ENCODE measurements at places on chromosomes 12 and 14.

DNA sequence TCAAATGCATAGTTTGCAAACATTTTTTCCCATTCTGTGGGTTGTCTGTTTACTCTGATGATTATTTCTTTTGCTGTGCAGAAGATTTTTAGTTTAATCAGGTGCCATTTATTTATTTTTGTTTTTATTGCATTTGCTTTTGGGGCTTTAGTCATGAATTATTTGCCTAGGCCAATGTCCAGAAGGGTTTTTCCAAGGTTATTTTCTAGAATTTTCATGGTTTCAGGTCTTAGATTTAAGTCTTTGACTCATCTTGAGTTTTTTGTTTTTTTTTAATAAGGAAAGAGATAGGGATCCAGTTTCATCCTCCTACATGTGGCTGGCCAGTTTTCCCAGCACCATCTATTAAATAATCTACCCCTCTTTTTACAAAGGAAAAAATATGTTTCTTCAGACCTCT lies 57.2 kb upstream of the TMEM260 start:
- DNase-seq: no peak

- DNase-seq: no peak
Observed at GRCh38 chr12:75881920-75882319, 149.7 kb downstream of the PHLDA1 start.

DNA sequence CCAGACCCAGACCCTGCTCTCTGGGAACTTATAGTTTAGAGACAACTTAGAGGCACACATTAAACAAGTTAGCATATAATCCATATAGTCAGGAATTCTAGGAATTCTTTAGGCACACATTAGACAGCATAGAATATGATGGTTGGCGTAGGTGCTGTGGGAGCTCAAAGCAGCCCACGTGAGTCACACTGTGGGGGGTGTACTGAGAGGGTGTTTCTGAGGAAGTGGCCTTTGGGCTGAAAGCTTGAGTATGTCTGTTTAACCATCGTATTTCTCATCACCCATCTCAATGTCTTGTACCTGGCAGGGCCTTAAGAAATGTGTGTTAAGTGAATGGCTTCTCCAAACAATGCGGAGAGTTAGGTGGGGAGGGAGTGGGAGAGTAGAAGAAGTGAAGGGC lies 67.2 kb downstream of the TMEM30B start:
- no peak for DNase-seq

DNA sequence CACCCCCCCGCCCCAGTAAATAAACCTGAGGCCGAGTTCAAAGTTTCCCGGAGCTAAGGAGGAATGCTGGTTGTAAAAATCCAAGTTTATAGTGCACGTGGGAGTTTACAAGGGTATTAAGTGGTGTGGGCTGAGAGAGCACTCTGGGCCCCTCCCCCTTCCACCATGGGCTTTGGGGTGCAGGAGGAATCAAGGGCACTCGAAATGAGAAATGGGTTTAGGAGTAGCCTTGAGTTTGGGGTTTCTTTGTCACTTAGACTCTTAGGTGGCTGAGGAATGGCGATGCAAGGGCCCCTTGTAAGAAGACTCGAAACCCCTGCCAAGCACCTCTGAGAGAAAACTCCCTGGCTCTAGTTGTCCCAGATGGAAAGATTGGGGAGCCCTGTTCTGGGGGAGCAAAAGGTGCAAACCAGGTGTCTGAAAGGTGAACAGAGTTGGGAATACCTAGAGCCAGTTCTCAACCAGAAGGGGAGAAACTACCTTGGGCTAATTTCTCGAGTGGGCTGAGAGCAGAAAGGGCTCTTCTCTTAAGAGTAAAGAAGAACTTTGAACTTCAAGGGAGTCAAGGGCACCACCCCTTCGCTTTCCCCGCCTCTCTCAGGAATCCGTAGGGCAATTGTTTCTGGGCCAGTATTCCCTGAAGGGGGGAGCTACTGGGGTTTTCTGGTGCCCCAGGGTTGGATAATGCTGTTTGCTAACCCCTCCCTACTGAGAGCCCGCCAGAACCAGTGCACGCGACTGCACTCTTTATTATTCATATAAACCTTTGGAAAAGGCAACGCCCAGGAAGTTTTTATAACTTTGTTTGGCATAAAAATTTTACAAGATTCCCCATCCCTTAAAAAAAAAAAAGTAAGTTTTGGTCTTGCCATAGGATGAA lies 4.0 kb upstream of the HOTAIR start:
- DNase-seq: no peak

- DNase-seq: no peak
Observed at GRCh38 chr12:108082485-108082884, 46.6 kb upstream of the WSCD2 start.

DNA sequence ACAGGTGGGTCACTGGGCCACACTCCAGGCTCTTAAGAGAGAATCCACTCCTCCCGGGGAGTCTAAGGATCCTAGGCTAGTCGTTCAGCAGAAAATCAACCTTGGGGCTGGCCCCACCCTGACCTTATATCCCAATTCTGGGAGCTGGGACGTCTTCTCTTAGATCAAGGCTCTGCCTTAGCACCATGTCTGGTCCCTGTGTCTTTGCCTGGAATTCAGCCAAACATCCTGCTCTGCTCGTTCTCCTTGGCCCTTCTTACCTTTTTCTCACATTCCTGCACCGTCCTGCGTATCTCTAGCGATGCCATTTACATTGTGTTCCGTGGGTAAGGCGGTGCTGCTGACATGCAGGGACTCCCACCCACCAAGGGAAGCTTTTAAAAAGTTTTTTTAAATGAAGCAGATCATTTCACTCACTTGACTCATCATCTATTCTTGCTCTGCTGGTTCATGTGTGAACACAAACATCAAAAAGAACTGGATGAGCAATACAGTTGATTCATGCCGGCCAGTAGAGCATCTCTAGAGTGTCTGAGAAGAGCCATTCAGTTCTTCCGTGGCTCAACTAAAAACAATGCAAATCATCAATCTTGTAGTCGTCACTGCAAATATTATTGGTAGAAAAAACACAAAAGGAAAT lies 50.2 kb downstream of the KCNK13 start:
- no peak for DNase-seq

DNA sequence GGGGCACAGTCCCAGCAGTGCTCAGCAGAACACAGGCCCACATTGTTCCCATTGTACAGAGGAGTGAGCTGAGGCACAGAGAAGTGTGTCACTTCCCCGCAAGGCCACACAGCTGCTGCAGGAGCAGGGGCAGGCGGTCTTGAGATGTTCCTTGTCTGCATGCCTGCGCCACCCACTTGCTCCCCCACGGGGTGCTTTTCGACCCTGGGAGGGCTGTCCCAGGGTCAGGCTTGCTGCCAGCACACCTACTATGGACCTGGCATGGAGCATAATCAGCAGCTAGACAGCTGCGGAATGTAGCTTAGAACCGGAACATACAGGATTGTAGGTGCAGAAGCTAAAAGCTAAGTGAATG lies 7.8 kb upstream of the EP400 start:
- no peak for DNase-seq

DNA sequence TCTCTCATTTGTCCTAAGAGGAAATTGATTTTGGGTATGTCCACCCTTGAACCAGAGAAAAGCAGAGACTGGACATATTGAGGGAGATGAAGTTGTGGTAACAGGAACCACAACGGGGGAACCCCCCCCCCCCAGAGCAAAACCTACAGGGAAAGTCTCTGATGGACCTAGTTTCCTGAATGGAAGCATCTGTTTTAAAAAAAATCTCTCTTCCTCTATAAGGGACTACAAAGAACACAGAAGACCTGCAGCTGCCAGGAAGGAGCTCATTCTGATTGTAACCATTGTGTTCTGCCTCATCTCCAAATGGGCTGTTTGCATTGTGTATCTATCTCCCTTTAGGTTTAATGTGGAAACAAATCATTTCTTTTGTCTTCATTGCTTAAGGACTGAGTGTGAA lies 13.4 kb downstream of the C1S start:
- no peak for DNase-seq

- DNase-seq: no peak
Observed at GRCh38 chr14:100717386-100717785, 9.3 kb upstream of the DLK1 start.

DNA sequence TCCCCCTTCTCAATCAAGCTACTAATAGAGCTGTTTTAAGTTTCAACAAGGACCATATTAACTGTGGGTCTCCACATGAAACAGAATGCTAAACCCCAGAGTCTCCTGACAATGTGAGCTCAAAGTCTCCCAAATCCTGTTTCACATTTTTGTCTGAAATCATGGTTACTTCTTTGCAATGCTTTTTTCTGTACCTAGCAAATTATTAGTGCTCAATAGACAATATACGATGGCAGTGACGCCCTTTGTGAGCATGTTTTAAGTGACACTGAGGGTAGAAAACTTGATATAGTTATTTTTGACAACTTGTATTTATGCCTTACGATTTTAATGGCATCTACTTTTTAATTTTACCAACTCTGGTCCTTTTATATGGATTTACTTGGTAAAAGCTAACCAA lies 85.4 kb upstream of the SOX5 start:
- no peak for DNase-seq

DNA sequence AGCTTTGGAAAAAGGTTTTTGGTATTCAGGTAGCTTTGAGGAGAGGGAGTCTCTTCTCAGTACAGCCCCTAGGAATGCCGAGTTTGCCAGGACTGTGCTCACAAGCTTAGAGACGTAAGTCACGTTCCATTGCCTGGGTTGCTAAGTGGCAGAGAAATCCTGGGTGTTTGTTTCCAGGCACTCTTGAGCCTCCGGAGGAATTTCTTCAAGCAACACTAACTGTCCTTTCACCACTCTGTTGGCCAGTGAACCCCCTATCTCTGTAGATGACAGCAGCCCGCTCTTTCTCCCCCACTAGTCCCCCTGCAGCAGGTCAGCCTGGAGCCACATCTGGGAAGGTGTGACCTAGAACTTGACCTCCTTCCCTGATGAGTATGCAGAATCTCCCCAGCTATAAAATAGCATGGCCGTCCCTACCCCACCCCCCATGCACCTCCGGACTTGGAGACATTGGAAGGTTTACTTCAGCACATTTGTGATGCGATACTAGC lies 162.7 kb downstream of the ZFP36L1 start:
- no peak for DNase-seq

DNA sequence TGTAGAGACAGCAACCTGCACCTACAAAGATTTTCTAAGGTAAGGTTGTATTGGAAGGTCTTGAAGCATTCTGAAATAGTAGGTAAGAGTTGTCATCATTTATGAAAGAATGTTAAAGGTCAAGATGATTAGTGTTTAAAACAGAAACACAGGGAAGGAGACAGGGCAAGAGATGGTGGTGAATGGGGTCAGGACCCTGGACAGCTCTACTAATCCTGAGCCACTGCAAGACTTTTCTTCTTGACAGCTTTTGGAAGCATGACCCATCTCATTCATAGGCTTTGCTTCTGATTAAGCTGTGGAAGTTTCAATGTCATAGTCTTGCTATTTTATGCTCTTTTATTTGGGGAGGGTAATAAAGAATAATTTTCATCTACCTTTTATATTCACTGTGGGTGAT lies 75.5 kb upstream of the CAND1 start:
- DNase-seq: no peak

DNA sequence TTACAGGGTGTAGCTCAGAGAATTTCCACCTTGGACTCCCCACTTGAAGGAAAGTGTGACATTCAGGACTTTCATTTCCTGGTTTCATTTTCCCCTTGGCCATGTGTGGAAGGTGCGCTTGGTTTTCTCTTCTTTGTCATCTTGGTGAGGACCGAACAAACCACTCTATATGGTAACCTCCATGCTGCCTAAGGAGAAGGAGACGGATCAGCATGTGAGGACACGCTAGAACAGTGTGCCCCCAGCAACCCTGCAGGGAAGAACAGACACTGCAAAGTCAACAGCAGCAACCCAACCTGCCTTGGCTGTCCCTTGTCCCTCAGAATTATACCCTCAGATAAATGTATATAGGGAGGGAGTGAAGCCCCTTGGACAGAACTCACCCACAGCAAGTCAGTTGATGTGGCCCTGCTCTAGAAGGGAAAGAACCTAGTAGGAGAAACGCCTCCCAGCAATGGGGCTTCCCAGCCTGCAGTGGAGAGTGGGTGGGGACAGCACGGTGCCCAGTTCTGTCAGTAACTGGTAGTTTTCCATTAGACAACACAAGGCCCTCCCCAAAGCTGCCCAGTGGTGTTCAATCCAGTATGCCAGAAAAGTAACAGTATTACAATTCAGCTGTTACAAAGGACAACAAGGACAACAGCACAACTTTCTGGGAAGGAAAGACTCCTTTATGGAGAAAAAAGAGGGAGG lies 18.9 kb upstream of the COCH start:
- DNase-seq: no peak

GRCh38 chr14:29843981-29844380 lies 83.7 kb downstream of the PRKD1 start:
- DNase-seq: no peak

GRCh38 chr12:50003595-50003994 lies 21.7 kb downstream of the RACGAP1 start:
- no peak for DNase-seq

DNA sequence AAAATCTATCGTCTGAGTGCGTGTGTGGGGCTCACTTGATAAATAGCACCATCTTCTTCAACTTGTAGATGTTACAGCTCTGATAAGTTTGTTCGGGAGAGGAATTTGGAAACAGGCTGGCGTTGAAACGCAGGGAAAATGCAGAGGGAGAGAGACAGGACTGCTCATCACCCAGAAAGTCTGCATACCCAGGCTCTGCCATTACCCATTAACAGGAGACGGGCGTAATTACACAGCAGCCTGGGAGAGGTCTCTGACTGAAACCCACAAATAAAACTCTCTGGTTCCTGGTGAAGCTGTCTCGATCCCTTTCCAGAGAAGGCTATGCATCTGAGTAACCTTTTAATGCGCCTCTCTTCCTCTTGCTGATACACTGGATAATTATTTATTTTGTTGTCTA lies 547.3 kb downstream of the BCL11B start:
- no peak for DNase-seq

GRCh38 chr14:98622208-98623051 lies 649.6 kb downstream of the BCL11B start:
- no peak for DNase-seq

DNA sequence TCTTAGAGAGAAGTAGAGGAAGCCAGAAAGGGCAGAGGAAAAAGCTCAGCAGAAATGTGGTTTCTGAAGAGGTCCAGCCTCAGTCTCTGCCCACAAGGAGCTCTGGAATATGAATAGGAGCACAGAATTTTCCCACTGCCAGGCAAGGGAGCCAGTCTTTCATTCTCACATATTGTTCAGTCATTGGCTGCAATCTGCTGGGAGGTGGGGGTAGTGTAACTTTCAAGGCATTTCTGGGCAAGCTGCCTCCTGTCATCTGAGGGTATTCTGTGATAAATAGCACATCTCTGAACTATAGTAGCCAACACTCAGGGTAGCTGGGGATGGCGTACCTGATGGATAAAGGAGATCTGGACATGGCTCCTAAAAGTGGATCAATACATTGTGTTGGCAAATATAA lies 127.2 kb downstream of the LRRK2 start:
- no peak for DNase-seq

DNA sequence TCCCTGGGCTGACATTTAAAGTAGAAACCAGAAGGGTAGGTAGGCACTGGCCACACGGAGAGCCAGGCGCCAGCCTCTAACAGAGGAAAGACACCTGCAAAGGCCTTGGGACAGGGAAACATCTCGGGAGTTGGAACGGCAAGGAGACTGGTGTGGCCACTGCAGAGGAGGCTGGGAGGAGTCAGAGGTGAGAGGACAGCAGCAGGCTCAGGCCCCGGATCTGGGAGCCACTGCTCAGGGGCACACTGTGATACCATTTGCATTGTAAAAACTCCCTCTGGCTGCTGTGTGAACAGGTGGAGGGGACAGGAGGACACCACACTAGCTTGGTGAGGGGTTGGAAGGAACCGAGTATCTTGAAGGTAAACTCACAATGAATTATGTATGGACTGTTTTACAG lies 2.7 kb downstream of the ANHX start:
- no peak for DNase-seq

GRCh38 chr14:100341301-100342031 lies 18.3 kb downstream of the SLC25A47 start:
- no peak for DNase-seq

GRCh38 chr14:66081594-66082376 lies 404.4 kb upstream of the CCDC196 start:
- DNase-seq: no peak

Measured in cortex of kidney (tissue), 1 donor.